NCI-H2081 (cell line): ENCODE measurements at places on chromosomes 16 and 17.

DNA sequence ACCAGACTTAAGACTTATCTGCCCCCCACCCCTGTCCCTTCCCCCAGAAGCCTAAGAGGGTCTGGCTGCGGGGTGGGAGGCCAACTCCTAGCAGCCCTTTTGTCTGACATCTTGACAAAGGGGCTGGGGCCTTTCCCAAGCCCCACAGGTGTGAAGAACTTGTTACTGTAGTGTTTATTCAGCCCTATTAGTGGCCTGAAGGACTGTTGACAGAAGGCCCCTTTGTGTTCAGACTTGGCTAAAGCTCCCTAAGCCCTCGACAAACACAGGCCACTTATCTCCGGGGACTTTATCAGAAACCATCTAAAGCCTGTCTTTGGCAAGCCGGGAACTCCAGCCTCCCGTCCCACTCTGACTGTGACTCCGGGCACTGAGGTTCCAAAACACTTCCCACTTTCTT lies 129.8 kb downstream of the NTN1 start:
- no peak for DNase-seq

DNA sequence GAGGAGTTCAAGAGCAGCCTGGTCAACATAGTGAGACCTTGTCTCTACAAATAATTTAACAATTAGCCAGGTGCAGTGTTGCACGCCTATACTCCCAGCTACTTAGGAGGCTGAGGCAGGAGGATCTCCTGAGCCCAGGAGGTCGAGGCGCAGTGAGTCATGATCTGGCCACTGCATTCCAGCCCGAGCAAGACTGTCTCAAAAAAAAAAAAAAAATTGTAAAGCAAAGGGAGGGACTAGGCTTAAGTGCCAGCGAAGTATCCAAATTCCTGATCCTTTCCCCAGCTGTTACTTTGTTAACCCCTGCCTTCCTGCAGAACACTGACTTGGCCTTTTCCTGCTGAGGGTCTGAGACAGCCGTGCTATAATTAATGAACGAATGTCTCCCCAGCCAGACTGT lies 2.7 kb downstream of the GDPD3 start:
- DNase-seq = no peak

DNA sequence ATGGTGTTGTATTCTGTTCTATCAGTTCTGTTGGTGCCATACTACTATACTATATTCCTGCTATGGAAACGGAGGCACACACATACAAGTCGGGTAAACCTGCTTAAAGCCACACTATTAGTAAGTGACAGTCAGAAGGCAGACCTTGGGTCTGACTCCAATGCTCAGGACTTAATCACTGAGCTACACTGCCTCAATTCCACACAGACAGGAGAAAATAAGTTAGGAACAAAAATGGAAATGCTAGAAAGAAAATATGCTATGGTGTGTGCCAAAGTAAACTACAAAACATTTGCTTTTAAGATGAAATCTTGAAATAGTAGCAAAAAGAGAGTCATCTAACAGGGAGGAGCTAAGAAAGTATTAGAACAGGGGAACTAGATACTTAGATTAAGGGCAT lies 48.1 kb downstream of the MYO1D start:
- no peak for DNase-seq

- no peak for DNase-seq
These were observed 19.5 kb upstream of the DUSP14 start for GRCh38 chr17:37470181-37470580.

DNA sequence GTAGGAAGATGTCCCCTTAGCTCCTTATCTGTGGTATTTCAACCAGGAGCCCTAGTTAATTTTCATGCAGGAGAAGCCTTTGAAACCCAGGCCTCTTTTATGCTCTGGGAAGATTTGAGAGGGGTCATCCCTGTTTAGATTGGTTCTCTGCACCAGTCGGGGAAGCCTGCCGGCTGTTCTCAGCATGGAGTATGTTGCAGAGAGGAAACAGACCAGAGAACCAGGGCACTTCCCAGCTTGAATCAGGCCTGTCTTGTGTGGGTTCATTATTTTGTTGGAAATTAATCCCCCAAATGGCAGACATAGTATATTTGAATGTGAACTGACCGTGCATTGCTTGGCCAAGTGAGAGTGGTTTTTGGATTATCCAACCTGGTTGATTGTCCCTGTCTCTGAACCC lies 1082.1 kb upstream of the RBFOX1 start:
- DNase-seq = no peak

DNA sequence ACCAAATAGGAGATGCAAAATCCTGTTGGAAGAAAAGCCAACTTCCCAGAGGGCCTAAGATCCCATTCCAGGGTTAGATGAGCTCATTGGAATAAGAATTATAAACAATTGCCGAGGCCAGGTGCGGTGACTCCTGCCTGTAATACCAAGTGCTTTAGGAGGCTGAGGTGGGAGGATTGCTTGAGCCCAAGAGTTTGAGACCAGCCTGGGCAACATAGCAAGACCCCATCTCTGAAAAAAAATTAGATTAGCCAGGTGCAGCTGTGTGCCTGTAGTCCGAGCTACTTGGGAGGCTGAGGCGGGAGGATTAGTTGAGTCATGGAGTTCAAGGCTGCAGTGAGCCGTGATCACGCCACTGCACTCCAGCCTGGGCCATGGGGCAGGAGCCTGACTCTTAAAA lies 17.8 kb upstream of the SDR42E2 start:
- no peak for DNase-seq

DNA sequence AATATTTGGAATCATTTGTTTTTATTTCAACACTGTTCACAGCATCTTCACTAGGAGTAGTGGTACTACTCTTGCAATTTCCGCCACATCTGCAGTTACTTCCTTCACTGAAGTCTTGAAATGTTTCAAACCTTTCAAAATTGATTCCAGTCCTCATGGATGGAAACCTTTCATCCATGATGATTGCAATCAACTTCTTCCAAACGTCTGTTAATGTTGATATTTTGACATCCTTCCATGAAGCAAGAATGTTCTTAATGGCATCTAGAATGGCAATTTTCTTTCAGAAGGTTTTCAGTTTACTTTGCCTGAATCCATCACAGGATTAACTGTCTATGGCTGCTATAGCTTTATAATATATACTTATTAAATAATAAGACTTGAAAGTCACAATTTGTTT lies 736.8 kb upstream of the CA10 start:
- no peak for DNase-seq

GRCh38 chr17:64968652-64969501 lies 49.6 kb upstream of the LRRC37A3 start:
- no peak for DNase-seq

- DNase-seq = no peak
These were observed 3.7 kb upstream of the TMEM231 start for GRCh38 chr16:75559564-75560372.

GRCh38 chr16:17162560-17162959 lies 308.2 kb downstream of the XYLT1 start:
- no peak for DNase-seq

- no peak for DNase-seq
These were observed 2.8 kb downstream of the ZNF48 start for GRCh38 chr16:30397776-30398660.

DNA sequence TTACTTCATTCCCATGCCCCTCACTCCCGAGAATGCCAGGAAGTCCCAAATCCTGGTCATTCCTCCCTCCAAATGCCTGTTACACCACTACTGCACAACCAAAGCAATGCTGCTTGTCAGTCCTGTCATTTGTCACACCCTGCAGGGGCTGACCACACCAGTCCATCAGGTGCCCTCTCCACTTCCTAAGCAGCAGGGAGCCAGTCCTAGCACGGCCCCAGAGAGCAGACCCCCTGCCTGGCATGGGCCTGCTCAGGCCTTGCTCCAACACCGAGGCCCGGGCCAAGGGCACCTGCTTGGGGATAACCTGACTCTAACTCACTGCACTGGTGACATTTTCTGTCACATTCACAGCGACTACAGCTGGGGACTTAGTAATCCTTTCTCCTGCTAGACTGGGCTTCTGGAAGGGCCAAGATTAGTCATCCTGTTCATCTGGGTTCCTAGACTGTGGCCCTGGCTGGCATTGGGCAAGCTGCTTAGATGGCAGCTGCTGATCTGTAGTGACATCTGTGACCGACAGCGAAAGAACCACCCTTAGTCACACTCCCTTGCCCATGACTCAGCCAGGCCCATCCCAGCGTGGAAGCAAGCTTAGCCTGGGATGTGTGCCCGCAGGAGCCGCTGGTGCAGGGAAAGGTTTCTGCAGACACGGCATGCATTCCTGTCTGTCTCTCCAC lies 5.4 kb downstream of the ALYREF start:
- no peak for DNase-seq

- no peak for DNase-seq
These were observed 35.6 kb downstream of the TMEM100 start for GRCh38 chr17:55687037-55687436.

DNA sequence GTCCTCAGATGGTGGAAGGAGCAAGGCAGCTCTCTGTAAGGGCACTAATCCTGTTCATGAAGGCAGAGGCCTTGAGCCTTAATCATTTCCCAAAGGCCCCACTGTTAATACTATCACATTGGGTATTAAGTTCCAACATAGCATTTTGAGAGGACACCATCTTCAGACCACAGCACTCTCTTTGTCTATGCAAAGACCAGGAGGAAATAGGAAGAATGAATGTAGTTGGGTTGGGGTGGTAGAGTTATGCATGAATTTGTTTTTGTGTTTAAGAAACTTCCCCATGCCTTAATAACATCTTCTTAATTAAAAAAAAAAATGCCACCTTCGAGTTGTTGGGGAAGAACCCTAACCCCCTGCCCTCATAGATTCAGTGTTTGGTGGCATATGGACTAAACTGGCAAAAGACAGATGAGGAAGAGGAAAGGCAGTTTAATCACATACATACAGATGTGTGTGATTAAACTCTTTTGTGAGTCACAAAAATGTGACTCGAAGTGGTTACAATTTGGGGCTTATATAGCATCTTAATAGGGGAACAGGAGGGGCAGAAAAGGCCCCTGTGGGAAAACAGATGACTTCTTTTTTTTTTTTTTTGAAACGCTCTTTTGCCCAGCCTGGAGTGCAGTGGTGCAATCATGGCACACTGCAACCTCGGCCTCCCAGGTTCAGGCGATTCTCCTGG lies 35.0 kb upstream of the SLC5A10 start:
- no peak for DNase-seq

DNA sequence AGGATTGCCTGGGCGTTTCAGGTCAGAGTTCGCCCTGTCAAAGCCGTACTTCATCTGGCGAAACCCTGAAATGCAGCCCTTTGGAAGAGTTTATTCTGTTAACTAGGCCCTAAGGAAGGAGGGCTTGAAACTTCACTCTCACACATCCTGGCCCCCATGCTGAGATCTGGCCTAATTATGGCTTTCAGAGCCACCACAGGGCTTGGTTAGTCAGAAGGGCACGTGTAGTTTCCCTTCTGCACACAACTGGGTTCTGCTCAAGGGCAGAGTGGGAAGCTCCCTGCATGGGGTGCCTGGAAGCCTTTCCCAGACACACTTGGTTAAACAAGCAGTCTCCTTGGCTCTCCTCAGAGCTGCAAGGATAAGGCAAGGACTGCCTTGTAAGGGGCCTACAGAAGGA lies 397.3 kb downstream of the SHISA9 start:
- DNase-seq = no peak

GRCh38 chr16:87344165-87344930 lies 27.2 kb upstream of the C16orf95 start:
- no peak for DNase-seq

- no peak for DNase-seq
These were observed 23.9 kb downstream of the SGSM2 start for GRCh38 chr17:2361010-2361760.

- no peak for DNase-seq
These were observed 201.4 kb upstream of the CHMP6 start for GRCh38 chr17:80790021-80790765.

DNA sequence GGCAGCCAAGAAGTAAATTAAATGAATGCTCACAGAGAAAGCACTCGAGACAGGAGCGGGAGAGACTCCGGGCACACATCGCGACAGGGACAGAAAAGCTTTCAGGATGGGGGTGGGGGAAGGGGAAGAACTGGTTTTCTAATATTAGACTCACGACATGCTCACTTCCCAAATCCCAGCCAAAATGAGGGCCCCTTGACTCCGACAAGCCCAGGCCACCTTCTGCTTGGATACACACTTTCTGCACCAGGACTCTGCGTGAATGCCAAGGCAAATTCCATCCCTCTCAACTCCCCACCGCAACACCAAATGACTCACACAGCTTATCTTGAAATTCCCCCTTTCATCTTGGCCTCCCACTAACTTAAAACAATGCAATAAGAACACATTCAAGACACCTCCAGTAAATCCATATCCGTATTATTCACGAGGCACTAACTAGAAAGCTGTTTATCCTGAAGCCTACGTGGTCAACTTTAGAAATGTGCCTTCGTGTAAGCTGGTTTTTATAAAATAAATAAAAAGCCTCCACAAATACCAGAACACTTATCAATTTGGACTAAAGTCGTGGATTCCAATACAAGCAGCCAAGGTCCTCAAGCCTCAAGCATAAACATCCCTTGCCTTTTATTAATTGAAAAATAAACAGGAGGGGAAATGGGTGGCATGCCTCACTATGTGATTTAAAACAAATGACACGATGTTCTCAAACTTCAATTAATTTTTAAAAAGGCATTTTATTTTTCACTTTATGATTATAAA lies 46.1 kb downstream of the NXN start:
- DNase-seq = no peak

DNA sequence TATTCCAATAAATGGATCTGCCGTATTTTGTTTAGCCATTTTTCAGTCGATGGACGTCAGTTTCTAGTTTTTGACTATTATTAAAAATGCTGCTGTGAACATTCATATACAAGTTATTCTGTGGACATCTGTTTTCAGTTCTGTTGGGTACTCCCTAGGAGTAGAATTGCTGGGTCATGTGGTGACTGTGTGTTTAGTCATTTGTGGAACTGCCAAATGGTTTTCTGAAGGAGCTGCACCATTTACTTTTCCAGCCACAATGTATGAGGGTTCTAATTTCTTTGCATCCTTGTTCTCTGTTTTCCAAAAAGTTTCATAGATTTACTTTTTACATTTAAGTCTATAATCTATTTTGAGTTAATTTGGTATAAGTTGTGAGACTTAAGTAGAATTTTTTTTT lies 29.5 kb downstream of the CYLD start:
- DNase-seq = no peak

DNA sequence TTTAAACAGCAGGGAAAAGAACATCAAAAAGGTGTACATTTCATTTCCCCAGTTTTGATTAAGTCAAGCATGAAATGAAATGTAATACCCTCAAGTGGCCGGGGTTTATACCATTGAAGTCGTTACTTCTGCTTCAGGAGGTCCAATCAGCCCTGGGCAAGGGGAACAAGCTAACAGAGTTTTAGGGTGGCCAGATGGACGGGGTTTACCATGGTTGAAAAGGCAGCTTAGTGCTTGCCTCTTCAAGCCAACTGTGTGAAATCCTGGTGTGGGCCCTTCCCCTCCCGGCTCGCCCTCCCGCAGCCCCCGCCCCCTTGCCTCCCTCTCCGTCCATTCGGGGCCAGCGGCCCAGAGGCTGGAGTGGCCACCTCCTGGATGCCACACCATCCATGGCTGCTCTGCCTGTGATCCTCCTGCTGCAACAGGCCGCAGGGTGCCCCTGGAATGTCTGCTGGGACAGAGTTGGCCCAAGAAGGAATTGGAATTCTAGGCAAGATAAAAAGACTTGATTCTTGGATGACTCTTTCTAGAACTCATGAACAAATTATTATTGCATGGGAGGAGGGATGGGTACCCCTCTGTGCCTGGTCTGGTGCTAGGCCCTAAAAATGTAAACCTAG lies 296.2 kb upstream of the IRX3 start:
- no peak for DNase-seq
